ENCODE measurements at places on chromosomes 6 and 20.

GRCh38 chr20:63864545-63864977, 509 bp upstream of the TPD52L2 start:
- DNase-seq = no peak

GRCh38 chr6:81564470-81565068, 187.9 kb downstream of the TENT5A start:
- DNase-seq = no peak

GRCh38 chr6:64680446-64680845, 1026.6 kb downstream of the EYS start:
- no peak for DNase-seq

GRCh38 chr6:166952121-166952520, 4.2 kb downstream of the RNASET2 start:
- DNase-seq = no peak

DNA sequence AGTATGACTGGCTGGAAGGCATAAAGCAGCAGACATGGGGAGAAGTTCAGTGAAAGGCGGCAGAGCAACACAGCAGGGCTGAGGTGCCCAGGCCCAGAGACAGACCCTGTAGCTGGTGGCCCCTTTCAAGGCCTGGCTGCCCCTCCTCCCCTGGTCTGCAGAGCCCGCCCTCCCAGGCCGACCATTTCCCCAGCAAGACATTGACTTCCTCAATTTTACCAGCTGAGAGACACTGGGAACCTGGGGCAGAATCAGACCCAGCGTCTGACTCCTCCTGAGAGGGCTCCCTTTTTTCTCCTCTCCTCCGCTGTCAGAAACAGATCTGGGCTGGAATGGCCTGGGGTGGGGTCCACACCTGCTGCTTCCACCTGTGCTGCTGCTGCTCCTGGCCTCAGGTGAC, at the start of gene TREML4:
Gene TREML4 (plus strand): TSS at position 254 of the 400 bp plus-strand sequence. CDS start 79 bp downstream, at position 333.
- no peak for DNase-seq

GRCh38 chr6:134624781-134625180, 306.9 kb upstream of the SGK1 start:
- DNase-seq = no peak

GRCh38 chr20:16115911-16116552, 457.2 kb downstream of the KIF16B start:
- DNase-seq = peak; percentile 92

- DNase-seq = no peak
Observed at GRCh38 chr20:56748476-56749377, 119.6 kb downstream of the TFAP2C start.

DNA sequence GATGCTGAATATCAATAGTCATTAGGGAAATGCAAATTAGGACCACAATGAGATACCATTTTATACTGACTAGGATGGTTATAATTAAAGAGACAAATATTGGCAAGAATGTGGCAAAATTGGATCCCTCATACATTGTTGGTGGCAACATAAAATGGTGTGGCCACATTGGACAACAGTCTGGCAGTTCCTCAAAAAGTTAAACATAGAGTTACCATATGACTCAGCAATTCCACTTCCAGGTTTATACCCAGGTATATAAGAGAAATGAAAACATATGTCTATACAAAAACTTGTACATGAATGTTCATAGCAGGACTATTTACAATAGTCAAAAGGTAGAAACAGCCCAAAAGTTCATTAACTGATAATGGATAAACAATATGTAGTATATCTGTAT, 2.0 kb upstream of the CRIP3 start:
- no peak for DNase-seq

- DNase-seq = no peak
Observed at GRCh38 chr6:155237613-155238012, 26.2 kb upstream of the CLDN20 start.

- no peak for DNase-seq
Observed at GRCh38 chr6:138596591-138596990, 97.3 kb upstream of the NHSL1 start.

DNA sequence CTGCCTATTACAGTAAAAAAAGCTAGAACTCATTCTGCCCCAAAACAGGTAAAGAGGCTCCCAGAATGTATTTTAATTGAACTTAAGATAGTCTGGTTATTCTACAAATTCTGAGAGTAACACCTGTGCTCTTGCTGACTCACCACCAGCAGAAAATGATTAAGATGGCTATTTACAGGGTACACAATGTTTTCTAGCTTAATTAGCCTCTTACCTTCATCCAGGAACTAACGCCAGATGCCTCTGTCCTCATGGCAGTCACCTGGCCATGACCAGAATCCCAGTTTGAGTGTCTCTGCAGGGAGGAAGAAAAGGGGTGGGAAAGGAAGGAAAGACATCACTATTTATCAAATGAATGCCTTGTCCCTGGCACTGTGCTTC, 31.3 kb upstream of the PPP1R3G start:
- no peak for DNase-seq

DNA sequence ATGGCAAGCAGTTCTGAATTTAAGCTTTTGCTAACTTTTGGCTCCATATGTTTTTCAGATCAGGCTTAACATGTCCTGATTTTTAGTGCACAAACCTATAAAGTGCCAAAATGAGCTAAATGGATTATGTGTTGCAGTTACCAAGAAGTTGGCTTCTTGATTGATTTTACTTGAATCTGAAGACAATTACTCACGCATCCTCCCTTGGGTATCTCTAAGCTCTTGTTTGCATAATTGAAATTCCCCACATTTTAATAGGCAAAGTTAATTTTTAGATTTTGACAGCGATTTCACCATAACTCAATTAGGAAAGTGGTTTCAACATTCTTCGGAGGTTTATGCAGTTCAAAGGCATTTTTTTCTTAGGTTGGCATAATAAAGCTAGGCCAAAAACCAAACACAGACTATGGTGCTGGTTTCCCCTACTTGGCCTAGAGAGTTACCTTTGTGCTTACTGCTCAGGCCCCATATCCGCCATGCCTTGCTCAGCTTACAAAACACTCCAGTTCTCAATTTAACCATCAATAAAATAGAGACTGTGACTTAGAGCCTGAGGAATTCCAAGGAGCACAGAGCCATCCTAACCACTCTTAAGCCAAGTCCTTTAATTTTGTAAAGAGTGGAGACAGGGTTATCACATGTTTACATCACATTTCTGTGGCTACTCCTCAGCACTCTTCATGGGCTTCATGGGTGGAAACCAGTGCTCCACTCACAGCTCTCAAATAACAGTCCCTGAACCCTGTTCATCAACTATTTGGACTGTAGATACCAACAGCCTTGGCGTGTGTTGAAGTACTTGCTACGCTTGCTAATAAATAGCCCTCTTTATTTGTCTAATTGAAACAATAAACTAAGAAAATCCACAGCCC, 32.1 kb downstream of the LAMA4 start:
- no peak for DNase-seq

GRCh38 chr20:34112600-34113101, 608 bp upstream of the EIF2S2 start:
- DNase-seq = no peak

DNA sequence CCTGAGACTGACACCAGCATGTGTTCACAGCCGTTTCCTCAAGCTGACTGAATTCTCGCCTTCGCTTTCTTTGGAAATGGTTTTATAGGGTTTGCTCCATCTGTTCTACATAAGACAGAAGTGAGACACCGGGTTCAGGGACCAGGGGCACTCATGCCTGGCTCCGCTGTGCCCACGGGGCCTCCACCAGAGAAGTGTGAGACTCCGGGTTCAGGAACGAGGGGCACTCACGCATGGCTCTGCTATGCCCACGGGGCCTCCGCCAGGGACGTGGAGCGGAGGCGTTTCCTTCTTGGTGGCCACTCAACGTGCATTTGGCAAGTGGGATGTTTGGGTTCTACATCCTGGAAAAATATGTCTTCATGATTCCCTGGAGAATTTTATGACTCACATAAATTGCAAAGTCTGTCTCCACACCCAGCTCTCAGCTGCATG, 106.6 kb downstream of the RNASET2 start:
- no peak for DNase-seq

DNA sequence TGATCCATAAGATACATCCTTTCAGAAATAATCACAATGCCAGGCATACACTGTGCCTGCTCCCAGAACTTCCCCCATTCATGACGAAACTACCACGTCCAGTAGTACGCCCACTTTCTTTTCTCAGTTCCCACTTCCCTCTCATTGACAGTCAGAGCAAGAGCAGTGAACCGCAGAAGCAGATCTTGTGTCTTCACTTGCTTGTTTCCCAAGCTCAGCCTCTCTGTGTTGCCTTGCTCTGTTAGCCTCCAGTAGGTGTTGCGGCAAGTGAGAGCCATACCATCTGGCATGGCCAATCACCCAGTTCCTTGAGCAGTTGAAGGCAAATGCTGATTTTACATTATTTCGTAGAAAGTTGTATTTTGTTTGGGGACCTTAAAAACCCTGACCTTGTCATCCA, 11.7 kb downstream of the UST start:
- no peak for DNase-seq

DNA sequence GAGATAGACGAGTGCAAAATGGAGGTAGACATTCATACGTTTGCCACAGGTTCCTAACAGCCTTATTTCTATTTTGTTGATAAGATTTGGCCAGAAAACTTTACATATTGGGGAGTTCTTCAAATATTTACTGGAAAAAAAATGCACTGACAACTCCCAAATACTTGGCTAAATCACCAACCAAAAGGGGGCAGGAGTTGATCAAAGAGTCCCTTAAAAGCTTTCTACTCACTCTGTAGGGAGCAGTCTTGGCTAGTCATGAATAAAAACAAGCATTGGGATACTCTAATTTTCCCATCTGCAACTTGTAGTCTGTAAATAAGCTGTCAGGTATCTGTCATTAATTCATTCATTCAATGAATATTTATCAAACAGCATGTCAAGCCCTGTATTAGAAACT, 18.4 kb downstream of the TENT5A start:
- DNase-seq = no peak

DNA sequence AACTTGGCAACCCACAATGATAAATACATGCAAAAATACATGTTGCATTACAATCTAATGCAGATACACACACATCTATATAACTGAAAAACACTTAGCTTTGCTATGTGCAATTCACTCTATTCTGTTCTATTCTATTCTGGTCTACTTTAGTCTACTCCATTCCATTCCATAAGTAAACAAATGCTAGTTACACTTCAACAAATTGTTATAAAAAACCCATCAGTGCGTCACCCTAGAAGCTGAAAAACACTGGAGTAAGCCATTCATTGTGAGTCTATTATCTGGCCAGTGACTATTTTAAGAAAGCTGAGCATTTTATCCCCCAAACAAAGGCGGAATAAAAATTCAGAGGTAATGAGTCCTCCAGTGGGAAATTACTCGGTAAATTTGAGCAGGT, 315.7 kb upstream of the EPHA7 start:
- no peak for DNase-seq

GRCh38 chr6:2355150-2355549, 109.7 kb upstream of the GMDS start:
- DNase-seq = no peak

GRCh38 chr20:1388253-1388652, 4.6 kb downstream of the FKBP1A start:
- no peak for DNase-seq

DNA sequence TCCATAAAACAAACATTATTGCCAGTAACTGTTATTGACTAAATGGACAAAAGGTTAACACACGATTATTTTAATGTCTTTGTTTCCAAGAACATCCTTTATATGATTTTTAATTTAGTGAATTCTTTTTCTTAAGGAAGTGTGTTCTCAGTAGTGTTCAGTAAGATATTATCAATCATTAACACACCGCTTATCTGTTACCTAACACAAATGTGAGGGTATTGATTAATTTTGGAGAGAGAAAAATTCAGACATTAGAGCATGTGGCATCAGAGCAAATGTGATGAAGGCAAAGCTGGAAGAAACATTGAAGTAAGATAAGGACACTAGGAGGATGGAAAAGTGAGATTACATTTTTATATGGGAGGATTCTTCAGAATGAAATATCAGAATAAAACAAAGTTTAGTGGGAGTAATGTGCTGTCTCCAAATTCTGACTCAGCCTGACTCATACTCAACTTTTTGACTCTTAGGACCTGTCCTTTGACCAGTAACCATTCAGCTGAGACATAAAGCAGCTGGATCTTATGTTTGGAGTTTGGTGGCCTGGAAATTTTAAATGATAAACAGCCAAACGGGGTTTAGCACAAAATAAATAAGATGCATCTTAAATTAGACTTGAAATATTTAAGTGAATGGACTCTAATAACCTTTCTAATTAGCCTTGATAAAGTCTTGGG, 348.6 kb downstream of the CD109 start:
- DNase-seq = no peak

DNA sequence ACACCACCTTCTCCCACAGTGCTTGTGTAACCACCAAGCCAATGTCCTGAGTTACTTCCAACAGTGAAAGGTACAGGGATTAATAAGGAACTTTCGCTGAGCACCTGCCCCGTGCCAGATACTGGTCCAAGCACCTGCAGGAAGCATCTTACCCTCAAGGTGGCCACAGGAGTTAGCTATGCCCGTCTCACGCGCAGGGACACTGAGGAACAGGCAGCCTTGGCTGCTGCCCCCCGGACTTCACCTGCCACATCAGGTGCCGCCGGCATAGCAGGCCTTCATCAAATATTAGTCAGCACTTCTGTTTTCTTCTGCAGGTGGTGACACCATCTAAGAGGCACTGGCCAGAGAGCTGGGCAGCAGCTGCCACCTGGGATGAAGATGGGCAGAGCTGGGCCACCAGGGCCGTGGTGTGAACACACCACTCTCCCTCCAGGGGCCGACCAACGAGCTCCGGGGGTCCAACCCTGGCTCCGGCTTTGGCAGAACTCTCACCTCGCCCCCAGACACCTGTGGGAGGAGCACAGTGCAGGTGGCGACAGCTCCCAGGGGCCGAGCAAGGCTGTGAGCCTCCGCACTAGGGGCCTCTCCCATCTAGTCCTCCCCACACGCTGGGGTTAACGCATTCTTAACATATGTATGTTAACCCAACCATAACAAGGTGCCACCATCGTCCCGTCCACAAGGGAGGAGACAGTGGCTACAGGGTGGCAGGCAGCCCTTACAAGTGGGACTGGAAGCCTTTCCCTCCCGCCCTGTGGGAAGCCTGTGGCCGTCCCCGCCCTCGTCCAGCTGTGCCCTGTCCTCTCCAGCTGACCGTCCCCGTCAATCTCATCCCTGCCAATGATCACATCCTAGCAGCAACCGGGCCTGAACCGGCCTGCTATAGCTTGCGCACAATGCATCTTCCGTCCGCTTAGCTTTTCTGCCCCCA, 2.9 kb upstream of the PPDPF start:
- no peak for DNase-seq

DNA sequence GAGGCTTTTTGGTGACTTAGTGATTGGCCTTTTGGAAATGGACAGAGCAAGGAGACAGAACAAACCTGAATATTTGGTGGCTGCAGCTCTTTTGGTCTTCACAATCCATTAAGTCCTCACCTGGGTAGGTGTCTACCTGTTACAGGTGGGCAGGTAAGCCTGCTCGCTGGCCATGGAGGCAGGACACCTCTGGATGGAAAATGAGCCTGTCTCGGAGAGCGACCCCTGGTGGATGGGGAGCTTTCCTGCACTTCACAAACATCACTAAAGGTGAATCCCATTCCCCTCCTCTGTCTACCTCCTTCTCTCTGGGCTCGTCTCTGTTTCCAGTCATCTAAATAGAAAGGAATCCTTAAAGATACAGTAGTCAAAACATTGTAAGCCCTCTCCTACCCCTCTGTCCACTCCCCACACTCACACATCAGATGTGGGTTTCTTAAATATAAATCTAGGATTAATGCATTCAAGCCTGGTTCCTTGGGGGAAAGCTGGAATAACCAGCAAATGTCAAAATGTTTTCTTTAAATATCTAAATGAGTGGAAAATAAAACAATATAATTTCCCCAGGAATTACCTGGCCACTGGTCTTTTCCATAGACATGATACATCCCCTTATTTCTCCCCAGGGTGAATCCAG, 304.9 kb downstream of the CDH26 start:
- no peak for DNase-seq

GRCh38 chr6:45394586-45395095, 16.9 kb upstream of the SUPT3H start:
- DNase-seq = no peak

All from NCI-H446 (cell line).